ENCODE measurements at places on chromosomes 12 and 14. TPM values are rescaled to one million over a fixed set of nuclear protein-coding genes. Genes with fewer than 3 reads are reported as not detected.

Gene ACOT6
- not detected for total RNA-seq

Gene GABARAPL1
- 37.3 TPM for total RNA-seq

Gene RNASE1
- total RNA-seq, result 148 TPM

Gene CLEC2A
- 18.5 TPM for total RNA-seq

Gene TMCC3
- total RNA-seq, result 9.8 TPM

Gene CDKN1B
- total RNA-seq, result 79.2 TPM

Gene MGP
- 127 TPM for total RNA-seq

Gene NXPH4
- 6.6 TPM for total RNA-seq

Gene TAS2R30
- total RNA-seq, result 18.1 TPM

Gene AKAP6
- total RNA-seq, result 21.8 TPM

Gene CACNA1C
- 4.3 TPM for total RNA-seq

Gene TBC1D30
- total RNA-seq, result 1.5 TPM

Gene CCDC196
- total RNA-seq, result not detected

Gene GAPDH
- 1,424 TPM for total RNA-seq

Gene HCAR1
- 1.9 TPM for total RNA-seq

Gene C14orf180
- total RNA-seq, result 6.8 TPM

Gene CLEC1B
- 0.39 TPM for total RNA-seq

Gene C1R
- total RNA-seq, result 78.8 TPM

Gene LYZ
- total RNA-seq, result 148 TPM

Gene HOXC9
- 4.0 TPM for total RNA-seq

Gene FBLN5
- total RNA-seq, result 46.5 TPM

Gene FAR2
- total RNA-seq, result 30.7 TPM

Gene GLIPR1L2
- total RNA-seq, result 2.1 TPM

Gene SPIC
- not detected for total RNA-seq

Gene TAS2R46
- total RNA-seq, result 7.0 TPM

Gene CCDC175
- total RNA-seq, result not detected

Gene GDF3
- not detected for total RNA-seq

Gene TIGAR
- total RNA-seq, result 2.2 TPM

Gene FAM181A
- not detected for total RNA-seq

Gene AQP5
- total RNA-seq, result 5.7 TPM

Gene GLS2
- total RNA-seq, result 2.1 TPM

Gene ADAM20
- 2.8 TPM for total RNA-seq

Gene COL2A1
- total RNA-seq, result 1.6 TPM

Gene STK38L
- total RNA-seq, result 36.2 TPM

Gene KRT5
- 1,515 TPM for total RNA-seq

Data from skin of body (tissue), 3 donors.